NCI-H748 treated with DMSO at 0.1 percent for 48 hours (cell line): ENCODE measurements at places on chromosomes 16 and 17.

GRCh38 chr17:63293323-63294075 lies 152.6 kb downstream of the CYB561 start:
- DNase-seq, result no peak

DNA sequence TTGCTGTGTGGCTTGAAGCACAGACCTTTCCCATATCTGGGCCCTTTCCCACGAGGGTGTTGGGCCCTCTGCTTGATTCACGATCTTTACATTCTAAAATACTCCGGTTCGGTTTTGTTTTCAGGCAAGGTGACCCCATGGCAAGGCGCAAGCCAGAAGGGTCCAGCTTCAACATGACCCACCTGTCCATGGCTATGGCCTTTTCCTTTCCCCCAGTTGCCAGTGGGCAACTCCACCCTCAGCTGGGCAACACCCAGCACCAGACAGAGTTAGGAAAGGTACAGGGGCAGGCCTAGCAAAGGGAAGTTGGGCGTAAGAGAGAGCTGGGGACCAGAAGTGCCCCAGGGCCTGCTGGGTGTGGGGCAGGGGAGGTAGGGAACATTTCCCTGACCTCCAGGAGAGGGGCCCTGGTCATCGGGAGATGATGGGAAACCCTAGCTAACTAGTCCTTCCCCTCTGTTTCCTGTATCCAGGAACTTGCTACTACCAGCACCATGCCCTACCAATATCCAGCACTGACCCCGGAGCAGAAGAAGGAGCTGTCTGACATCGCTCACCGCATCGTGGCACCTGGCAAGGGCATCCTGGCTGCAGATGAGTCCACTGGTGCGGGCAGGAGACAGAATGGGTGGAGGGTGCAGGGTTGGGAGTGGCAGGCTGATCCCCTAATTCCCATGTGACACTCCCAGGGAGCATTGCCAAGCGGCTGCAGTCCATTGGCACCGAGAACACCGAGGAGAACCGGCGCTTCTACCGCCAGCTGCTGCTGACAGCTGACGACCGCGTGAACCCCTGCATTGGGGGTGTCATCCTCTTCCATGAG lies 1.4 kb downstream of the ALDOA start:
- no peak for DNase-seq

DNA sequence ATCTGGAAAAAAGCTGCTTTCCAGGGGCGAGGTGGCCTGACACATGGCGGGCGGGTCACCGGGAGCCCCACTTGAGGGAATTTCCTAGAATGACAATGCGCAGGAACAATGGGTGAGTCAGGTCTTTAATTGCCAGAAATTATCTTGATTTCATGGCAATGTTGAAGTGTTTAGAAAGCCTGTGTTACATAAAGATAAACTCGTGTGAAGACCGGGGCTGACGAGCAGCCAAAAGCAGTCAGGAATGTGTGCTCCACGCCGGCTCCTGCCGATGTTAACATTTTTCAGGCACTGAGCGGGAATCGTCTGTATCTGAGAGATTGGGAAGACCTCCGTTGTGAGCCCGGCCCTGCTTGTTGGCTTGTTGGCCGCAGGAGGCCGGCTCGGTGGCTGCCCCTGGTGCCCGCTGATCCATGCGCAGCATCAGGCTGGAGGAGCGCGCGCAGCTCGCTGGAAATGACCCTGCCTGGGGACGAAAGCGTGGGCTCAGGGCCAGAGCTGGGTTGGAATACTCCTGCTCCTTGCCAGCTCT lies 353.1 kb downstream of the FOXL1 start:
- DNase-seq, result no peak

- DNase-seq, result no peak
These were observed 205.9 kb upstream of the ASIC2 start for GRCh38 chr17:33499040-33499439.

DNA sequence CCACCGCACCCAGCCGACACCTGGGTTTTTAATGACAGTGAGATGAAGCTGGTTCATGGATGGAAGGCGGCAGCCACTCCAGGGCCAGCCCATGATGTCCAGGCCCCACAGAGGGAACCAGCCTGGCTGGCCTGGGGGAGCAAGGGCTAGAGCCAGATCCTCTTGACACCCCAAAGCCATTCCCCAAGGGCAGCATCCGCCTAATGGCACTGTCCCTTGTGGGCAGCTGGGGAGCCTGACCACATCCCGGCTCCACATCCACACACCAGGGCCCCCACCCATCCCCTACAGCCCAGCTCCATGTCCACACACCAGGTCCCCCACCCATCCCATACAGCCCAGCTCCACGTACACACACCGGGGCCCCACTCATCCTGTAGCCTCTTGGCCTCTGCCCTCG lies 53.3 kb upstream of the ACSF3 start:
- DNase-seq, result no peak

DNA sequence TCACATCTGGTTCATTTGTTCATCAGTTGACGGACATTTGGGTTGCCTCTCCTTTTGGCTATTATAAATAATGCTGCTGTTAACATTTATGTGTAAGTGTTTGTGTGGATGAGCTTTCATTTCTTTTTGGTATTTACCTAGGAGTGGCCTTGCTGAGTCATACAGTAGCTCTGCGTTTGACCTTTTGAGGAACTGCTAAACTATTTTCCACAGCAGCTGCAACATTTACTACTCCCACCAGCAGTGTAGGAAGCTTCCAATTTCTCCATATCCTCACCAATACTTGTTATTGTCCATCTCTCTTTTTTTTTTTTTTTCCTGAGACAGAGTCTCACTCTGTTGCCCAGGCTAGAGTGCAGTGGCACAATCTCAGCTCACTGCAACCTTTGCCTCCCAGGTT lies 20.7 kb upstream of the PLCG2 start:
- no peak for DNase-seq

DNA sequence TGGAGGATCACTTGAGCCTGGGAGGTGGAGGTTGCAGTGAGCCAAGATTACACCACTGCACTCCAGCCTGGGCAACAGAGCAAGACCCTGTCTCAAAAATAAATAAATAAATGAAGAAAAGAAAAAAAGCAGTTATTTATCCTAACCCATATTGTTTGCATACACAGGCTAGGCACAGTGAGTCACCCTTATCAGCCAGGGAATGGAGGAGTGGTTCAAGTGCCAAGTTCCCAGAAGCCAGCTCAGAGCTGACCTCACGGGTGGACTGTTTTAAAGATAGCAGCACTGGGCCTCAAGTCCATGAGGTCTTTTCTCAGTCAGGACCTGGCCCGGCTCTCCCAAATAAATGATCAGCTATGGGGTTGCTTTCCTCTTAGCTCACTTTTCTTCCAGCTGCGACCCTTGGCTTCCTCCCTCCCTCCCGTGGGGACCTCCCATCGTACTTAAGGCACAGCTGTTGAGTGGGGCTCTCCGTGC lies 22.6 kb upstream of the MGAT5B start:
- DNase-seq, result no peak

- DNase-seq, result peak; percentile 32
These were observed 414 bp downstream of the DUSP14 start for GRCh38 chr17:37490022-37490587.

DNA sequence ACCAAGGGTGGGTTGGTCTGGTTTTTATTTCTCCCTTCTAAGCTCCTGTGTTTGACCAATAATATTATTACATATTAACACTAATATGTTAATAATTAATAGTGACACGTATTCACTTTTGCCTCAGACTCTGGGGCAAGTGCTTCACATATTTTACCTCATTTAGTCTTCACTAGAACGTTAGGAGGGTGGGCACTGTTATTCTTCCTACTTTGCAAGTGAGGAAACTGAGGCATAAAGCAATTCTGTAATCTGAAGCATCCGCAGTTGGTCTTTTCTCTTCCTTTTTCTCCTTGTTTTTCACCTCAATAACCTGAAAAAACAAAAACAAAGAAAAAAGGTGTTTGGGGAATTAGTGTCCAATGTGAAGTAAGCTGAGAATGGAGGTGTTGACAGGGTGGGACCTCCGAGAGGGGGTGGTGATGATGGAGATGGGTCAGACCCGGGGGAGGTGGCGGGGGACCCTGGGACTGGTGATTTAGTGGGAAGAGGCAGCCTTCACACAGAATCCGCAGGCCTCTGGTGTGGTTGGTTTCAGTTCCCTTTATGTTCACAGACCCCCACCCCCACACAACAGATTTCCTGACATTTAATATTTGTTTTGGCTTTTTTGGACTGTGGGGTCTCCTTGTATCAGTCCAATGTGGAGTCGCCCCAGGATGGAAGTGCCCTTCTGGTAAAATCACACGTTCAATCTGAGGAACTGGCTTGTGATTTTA lies 3.7 kb downstream of the CDH1 start:
- DNase-seq, result no peak

GRCh38 chr17:29331708-29332085 lies 37.7 kb upstream of the NUFIP2 start:
- DNase-seq, result no peak

- no peak for DNase-seq
These were observed 72.9 kb downstream of the CYTH1 start for GRCh38 chr17:78709119-78709681.

- no peak for DNase-seq
These were observed 6.0 kb upstream of the KRT38 start for GRCh38 chr17:41446806-41447205.

- DNase-seq, result no peak
These were observed 742.8 kb upstream of the SOX9 start for GRCh38 chr17:71378036-71378435.

GRCh38 chr17:78041386-78042179 lies 83.1 kb downstream of the TNRC6C start:
- DNase-seq, result no peak

DNA sequence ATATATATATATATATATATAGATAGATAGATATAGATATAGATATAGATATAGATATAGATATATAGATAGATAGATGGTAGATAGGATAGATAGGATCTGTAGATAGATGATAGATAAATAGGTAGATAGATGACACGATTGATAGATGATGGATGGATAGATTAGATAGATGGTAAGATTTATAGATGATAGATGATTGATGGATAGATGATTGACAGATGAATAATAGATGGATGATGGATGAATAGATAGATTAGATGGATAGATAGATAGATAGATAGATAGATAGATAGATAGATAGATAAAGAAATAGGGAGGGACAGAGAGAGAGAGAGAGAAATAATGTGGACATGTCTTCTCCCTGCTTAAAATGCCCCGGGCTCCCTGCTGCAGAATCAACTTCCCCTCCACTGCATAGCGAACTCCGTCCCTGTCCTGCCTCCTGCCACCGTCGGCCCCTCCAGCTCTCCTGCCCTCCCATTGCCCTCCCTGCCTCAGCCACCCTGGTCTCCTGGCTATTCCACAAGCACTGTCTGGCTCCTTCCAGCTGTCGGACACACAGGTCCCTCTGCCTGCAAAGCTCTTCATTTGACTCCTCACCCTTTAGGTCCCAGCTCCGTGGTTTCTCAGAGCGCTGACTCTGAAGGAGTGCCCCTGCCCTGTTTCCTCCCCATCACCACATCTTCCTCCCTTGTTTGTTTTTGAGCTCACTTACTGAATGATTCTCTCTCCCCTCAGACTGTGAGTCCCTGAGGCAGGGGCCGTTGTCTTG lies 254.0 kb downstream of the KATNIP start:
- no peak for DNase-seq

DNA sequence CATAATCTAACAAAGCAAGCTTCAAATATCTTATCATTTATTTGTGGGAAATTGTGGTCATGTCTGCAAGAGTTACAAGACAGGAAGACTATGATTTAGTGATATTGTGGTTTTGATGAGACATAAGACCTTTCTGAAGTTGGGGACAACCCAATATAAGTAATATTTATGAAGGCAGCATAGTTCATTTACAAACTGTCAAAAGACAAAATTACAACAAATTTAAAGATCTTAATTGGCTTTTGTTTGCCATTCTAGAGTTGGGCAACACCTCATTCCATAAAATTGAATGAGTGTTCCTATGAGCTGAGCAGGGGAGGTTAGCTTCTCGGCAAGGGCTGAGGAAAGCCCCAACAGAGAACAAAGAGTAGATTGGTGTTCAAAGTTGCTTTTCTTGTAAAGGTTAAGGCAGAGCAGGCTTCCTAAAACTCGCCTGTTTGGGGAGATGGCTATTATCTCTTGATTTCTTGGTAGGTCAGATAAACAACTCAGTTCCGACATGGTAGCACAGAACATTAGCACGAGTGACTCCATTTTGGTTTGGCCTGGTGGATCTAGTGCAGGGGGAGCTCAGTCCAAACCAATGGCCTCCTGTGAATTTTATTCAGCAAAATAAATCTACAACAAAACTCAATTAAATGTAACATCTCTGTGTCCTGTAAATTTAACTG lies 10.9 kb upstream of the MMD start:
- DNase-seq, result no peak

DNA sequence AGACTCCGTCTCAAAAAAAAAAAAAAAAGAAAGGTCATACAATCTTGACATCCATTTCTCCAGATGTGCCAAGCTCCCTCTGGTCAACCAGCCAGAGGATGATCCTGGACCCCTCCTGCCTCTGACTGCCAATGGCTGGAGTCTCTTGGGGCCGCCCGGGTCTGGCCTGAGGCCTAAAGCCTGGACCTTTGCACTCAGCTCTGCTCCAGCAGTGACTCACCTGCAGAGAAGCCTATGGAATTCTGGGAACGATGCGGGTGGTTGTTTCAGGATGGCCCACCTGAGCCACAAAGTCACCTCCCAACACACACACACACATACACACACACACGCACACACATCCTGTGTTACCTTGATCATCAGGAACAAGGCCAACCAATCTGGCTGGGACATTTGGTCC lies 64.0 kb upstream of the DNAH17 start:
- DNase-seq, result no peak
